ENCODE measurements at places on chromosomes 2 and 18.

GRCh38 chr2:198975779-198976178 lies 482.0 kb downstream of the SATB2 start:
- no peak for DNase-seq

DNA sequence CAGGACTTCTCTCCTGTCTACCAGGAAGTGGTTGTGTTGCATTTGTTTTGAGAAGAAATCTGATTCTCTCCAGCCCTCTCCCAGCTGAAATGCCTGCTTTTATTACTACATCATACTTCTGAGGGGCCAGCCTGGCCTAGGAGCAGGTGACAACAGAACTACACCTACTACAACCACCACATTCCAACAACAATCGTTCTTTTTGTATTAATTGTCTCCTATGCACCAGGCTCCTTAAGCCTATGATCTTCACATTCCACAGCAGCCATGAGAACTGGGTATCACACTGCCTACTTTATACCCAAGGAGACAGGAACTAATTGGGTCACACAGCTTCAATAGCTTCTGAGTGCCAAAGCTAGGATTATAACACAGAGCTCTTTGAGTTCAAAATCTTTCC lies 167.7 kb downstream of the TDRD15 start:
- DNase-seq: no peak

GRCh38 chr2:207164006-207164831 lies 1.5 kb downstream of the KLF7 start:
- DNase-seq: no peak

DNA sequence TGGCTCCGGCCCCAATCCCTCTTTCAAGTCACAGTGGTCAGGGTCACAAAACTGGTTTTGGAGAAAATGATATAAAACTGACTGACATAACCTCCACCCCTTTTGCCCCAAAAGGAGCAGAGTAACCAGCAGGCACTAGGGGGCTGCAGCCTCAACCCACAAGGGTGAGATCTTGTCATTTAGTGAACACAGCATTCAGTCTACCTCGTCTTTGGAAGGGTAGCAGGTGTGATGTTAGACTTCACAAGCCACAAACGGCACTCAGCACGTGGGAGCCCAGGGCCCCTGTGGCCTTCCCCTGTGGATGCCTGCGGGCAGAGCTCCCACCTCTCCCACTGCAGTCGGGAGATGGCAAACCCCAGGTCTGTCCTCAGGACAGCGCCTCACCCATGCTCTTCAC lies 372.1 kb upstream of the MYT1L start:
- DNase-seq: no peak

DNA sequence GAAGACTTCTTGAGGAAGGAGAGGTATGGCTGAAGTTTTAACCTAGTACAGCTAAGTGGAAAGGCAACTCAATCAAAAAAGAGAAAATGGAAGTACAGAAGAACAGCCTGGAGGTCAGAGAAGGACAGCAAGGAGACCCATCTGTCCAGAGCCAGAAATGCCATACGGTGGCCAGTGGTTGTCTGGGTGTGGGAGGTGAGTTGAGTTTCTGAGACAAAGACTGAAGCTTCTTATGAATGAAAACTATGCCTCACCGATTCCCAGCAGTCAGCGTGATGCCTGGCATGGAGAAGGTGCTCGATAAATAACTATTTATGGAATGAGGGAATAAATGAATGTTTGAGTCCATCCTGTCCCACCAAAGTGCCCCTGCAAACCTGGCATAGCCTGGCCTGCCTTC lies 98.8 kb downstream of the MRO start:
- DNase-seq: no peak

GRCh38 chr18:40613721-40614120 lies 1341.3 kb upstream of the PIK3C3 start:
- no peak for DNase-seq

DNA sequence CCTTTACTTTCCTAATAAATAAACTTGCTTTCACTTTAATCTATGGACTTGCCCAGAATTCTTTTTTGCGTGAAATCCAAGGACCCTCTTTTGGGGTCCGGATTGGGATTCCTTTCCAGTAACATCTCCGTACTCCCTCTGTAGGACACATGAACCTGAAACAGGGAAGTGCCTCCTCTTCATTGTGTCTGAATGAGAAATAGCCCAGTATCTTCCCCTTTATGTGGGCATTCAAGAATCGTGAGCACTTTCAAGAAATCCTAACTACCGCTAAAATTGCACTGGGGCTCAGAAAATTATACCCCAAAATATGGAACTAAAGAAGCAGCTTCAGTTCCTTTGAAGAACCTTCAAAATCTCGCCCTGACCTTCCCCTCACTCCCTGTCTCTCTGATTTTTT lies 7.8 kb upstream of the POMC start:
- DNase-seq: no peak

GRCh38 chr2:105365206-105365605 lies 27.9 kb downstream of the C2orf49 start:
- no peak for DNase-seq

GRCh38 chr2:149465873-149466272 lies 121.7 kb downstream of the MMADHC start:
- no peak for DNase-seq

DNA sequence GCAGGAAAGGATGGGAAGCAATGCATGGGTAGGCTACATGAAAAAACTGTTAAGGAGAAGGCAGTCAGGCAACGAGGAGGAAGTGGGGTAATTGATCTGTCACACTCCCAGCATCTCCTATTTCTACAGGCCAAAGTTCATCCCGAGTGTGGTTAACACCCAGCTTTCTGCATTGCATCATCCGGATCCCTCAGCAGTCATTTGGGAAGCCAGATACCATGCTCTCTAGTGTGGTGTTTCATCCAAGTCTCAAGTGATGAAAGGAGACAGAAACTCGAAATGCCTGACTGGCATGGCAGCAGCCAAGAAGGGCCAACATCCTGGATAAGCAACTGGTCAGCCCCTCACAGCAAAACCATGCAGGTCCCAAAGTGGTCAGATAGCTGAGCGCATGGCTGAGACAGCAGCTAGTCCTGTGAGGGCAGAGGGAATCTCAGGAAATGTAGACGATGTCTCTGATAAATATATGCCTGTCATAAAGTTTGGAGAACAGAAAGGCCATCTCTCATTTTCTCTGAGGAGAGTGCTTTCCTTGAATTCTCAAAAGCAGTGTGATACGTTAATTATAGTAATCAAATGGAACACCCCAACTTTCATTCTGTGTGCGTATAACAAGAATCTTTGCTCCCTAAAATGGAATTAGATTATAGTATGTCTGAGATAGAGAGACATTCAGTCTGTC lies 24.8 kb upstream of the HNRNPA3 start:
- DNase-seq: no peak

DNA sequence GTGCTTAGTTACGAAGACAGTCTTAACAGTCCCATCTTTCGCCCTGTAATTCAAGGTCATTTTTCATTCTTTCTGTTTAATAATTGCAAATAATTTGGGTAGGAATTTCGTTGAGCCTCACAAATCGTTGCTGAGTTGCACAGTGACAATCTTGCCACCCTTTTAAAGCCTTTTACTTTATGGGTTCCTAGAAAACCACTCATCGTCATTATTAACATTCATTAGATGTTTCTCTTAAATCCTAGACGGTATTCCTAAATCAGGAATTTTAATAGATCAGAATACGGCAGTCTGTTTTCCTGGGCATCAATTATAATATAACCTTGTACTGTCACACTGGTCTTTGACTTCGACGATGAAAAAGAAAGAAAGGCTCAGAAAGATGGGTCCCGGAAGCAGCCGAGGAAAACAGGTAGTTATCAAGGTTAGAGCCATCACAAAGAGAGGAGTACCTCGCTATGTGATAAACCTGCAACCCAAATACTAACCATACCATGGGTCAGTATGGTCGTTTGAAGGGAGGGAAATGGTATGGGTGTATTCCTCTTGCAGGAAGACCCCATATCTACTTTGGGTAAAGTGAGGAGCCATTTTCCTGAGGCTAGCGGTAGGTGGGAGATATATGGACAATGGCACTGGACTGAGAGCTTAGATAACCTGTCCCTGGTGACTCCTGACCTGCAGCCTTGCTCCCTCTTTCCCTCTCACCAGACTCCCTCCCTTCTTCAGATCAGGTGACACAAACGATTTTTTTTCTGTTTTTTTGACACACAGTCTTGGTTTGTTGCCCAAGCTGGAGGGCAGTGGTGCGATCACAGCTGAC lies 981 bp upstream of the SF3B1 start:
- no peak for DNase-seq

- DNase-seq: no peak
These were observed 234.2 kb upstream of the SPOPL start for GRCh38 chr2:138267161-138267901.

DNA sequence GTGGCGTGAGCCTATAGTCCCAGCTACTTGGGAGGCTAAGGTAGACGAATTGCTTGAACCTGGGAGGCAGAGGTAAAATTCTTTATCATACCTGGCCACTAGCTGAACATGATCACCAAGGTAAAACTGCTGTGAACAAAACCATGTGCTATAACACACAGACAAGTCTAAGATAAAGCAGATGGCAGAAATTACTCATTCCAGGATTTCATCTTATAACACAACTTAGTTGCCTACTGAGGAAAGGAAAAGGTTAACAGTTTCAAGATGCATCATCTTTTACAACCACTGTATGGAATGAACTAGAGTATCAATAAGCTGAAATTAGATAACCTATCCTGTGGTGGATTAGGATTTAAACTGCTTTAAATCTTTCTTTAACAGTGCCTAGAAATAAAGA lies 8.3 kb downstream of the ARL5A start:
- no peak for DNase-seq

GRCh38 chr2:60586081-60586480 lies 32.6 kb upstream of the BCL11A start:
- DNase-seq: no peak

- no peak for DNase-seq
These were observed 1.3 kb downstream of the ERICH2 start for GRCh38 chr2:170771421-170771937.

DNA sequence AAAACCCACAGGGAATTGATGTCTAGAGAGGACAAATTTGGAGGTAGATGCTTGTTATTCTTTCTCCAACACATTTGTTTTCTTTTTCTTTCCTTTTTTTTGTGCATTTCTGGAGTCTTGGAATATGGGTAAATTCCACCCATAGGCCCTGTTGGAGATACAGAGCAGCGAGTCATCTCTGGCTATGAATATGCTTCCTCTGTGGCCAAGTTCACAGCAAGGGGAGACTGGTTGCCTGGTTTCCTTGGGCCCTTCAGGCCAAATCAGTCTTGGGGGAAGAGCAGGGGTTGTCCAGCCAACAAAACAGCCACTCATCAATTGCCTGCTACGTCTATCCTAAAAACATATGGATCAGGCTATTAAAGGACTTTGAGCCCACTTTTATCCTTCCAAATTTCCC lies 27.5 kb downstream of the SP100 start:
- no peak for DNase-seq

DNA sequence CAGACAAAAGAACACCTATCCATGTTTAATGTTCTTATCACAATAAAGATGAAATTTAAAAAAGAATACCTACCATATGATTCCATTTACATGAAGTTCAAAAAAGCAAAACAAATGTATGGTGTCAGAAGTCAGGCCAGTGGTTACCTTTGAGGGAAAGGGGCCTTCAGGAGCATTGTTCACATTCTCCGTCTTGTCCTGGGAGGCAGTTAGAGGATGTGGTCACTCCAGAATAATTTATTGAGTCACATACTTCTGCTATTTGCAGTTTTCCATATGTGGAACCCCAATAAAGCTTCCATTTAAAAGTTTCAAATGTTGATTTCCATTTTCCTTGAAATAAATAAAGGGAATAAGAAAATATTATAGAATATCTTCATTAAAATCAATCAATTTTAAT lies 41.6 kb upstream of the POU3F3 start:
- no peak for DNase-seq

DNA sequence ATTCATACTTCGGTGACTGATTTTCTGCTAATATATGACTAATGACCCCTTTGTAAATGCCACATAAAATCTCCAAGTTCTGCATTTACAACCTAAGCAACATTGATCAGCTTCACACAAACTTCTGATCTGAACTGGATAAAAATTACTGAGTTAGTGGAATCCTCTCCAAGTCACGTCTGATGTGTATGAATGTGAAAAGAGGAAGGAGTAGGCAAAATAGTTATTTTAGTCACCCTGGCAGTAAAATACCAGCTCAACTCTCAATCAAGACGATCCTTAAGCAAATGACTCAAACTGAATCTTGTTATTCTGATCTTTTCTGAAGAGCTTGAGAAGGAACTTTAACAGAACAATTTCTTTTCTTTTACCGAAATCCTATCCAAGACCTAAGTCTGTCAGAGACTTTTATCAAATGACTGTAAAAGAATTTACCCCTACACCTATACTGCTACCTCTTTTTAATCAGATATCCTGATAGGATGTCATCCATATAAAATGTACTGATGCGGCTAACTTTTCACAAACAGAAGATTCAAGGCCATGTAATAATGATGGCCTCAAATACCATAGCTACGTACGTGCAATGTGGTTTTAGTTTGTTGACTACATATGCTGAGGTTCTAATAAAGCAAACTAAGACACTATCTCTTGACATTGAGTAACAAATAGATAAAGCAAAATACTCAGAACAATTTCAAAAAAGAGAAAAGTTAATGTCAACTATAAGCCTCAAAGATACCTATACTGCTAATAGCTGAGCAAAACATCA lies 23.7 kb downstream of the CUL3 start:
- no peak for DNase-seq

DNA sequence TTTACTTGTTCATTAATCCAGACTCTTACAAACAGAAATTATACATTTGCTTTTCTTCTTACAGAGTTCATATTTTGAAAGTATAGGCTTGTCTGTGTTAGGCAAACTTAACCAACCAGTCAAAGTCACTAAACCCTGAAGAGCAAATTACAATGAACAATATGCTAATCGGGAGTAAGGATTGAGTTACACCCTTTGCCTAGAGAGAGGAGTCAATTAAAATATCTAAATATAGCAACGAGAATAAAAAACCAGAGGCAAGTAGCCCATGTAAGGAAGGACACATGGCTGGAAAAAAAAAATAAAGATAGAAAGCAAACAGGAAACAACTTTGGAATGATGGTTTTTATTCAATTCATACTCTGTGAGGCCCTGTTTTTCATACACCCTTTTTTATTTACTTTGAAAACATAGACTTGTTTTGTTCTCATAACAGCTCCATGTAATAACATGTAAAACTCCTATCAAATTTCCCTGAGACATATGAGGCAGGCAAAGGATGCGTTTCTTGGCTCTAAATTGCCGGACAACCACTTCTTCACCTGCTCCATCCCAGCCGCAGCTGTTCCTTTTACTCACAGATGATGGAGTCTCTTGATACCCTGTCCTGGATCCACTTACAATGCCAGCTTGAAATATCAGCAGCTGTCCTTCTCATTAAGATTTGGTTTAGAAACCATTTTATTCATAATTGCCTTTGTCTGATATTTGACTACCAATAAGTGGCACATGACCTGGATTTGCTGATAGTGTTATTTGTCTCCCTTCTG lies 767.7 kb upstream of the GCFC2 start:
- DNase-seq: no peak

DNA sequence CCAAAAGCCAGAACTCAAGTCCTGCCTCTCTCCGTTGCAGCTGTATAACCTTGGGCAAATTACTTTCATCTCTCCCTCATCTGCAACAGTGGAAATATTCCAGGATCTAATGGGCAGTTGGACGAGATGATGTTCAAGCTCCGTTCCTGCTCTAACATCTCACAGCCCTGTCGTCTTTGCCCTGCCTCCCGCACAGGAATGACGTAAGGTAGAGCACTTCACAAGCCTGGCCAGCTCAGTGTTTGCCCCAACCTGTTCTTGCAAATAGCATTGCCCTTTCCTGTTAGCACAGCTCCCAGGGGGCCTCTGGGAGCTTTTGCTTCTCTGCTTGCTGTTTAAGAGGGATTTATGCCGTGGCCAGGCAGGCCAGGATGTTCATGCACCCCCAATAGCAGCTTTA lies 107.9 kb downstream of the KLHL29 start:
- DNase-seq: no peak

- DNase-seq: no peak
These were observed 18.7 kb upstream of the TMEM200C start for GRCh38 chr18:5914016-5914415.

Data from T-helper 2 cell (primary cell).